ENCODE measurements at places on chromosomes 7 and 10.

DNA sequence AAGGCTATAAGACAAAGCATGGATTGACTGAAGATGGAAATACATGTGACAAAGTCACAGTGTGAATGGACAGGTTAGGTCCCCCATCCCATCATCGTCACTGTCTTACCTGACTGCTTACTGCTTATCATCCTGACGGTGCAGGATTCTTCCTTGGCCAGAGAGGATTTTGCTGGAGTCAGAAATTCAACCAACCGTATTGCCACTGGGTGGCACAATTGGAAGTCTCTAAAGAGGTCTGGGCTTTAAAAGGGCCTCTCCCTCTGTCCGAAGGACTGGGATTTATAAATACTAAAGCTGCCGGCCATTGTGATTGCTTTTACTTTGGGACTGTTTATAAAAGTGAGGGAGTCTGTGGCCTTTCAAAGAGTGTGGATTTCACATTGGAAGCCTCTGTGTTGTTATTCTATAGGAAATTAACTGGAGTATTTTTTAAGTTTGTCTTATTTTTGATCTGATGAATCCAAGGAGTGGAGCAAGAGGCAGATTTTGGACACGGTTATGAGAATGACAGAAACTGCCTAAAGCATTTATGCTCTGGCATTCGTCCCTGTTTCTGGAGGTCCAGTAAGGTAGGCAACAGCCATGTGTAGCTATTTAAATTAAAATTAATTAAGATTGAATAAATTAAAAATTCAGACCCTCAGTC lies 113.3 kb upstream of the CREB5 start:
- DNase-seq: peak; percentile 42

DNA sequence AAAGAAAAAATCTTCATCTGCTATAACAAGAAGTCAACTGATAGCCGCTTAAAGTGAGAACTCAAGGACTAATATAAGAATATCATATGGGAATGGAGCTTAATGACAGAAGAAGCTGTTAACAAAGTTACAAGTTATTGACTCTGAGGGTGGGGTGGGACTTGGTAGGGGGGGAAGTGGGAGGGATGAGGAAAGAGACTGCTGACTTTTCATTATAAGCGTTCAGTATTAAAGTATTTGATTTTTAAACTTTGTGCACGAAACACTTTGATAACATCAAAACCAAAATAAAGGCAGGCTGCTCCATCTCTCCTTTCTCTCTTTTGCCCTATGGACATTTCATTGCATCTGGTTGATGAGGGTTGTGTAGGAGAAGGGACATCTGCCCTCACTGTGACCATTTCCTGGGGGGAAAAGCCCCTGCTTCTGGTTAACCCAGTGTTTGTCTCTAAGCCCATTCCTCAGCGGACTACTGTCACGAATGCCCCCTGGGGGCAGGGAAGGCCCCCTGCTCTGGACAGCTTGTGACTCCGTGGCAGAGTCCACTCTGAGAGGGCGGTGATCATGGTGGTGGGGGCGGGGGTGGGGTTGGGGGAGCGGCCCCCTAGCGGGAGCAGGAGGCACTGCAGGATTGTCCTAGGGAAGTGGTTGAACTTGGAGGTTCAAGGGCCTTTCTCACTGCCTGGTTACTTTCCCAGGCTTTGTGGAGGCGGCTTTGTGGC lies 17.4 kb downstream of the SLC13A4 start:
- peak; percentile 54 for DNase-seq

GRCh38 chr7:11699666-11700065 lies 132.3 kb downstream of the THSD7A start:
- no peak for DNase-seq

DNA sequence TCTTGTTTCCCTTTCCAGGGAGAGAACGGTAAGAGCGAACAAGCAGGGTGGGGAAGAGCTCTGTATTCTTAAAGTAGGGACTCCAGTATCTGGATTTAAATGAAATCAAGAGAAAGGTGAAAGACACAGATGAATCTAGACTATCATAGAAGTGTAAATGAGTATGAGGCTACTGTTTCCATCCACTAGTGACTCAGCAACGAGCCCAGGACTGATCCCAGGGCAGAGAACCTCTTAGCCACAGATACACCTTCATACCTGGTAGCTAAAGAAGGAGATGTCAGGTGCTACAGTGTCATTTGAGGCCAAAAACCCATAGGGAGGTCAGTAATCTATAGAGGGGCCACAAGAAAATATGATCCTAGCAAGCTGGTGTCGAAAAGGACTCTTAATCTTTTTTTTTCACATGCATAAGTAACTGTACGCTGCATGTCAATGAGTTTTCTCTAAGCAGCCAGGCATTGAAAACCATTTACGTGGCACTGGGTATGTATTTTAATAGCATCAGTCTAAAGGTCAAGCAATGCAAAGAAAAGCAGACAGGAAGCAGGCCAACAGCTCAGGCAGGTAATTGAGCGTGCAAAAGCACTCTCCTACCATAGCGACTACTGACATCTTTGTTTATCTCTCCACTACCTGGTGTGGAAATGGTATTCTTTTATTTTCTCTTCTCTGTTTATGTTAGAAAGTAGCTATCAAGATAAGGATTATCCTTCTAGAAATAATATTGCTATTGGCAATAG lies 91.5 kb upstream of the EGR2 start:
- no peak for DNase-seq

DNA sequence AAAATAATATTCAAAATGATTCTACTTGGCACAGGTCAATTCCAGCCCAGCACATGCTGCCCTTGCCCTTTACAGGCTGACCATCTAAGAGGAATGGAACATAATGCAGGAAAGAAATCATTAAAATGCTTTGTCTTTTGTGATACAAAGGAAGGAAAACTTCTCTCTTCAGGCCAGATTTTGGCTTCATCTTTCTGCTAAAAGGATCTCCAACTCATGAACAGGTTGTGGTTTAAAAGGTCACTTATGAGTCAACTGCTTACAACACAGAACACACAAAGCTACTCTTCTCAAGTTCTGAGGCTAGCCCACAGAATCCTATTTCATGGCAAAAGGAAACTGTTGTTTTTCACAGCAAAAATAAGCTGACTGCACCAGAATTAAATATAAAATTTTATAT lies 197.1 kb downstream of the DOCK4 start:
- DNase-seq: peak; percentile 52

DNA sequence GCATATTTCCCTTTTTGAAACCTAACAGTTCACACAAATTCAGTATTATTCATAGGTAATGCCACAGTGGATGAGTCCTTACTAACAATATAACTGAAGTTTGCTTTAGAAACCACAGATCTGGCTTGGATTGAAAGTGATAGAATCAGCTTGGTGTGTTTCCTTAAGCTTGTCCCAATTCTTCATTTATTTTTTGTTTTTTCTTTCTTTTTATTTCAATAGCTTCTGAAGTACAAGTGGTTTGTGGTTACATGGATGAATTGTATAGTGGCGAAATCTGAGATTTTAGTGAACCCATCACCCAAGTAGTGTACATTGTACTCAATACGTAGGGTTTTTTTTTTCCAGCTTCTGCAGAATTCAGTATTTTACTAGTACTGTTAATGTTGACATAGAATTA lies 518.2 kb upstream of the SEMA3D start:
- no peak for DNase-seq

DNA sequence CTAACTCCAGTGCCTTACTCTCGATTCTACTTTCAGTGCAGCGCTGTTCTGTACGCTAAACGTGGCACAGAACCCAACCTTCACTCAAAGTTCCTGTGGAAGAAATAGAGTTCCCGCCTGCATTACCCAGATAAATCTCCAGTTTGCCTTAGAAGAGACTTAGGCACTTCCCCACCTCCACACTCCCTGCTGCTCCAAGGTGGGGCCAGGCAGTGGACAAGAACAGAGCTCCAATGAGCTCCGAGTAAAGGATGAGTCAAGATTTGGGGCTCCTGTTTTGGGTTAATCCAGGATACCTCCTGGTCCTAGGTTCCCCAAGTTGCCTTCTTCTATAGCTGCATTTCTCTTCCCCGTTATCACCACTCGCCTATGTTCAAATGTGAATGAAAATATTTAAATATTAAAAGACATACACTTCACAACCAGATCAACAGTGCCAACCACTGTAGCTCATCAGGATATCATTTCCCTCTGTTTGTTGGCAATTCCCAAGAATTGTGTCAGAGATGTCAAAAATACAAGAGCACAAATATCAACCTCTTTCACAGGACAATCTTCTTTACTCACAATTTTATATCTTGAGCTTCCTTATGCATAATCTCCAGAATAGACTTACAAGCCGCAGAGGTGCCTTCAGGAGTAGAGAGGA lies 48.0 kb downstream of the MALSU1 start:
- DNase-seq: no peak

DNA sequence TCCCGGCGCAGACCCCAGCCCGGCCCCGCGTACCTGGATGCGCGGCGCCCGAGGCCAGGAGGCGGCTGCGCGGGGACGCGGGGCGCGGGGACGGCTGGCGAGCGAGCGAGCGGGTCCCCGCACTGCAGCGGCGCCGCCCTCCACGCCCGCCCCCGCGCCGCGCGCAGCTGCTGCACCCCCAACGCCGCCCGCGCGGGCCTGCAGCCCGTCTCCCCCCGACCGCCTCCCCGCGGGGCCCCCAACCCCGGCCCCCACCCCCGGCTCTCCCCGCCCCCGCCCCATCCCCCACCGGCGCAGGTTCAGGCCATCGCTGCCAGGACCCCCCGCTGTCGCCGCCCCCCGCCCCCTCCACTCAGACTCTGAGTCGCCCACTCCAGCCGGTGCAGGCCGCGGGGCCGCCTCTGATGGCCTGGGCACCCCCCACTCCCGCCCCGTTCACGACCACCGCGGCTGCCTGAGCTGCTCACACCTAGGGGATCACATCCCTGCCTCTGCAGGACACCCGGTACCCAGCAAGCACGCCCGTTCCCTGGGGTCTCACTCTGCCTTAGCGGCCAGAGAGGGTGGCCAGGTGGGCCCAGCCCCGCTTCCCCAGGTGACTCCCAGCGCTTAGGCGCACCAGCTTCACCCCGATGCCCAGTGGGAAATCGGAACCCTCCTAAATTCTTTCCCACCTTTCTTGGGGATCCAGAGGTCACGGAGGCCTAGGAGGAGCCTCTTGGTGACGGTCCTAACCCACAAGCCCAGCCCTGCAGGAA lies 13.9 kb upstream of the DNAAF5 start:
- no peak for DNase-seq

- DNase-seq: no peak
Measured at GRCh38 chr7:42934291-42934690, 2.1 kb downstream of the MRPL32 start.

- no peak for DNase-seq
Measured at GRCh38 chr7:34322841-34323240, 335.2 kb upstream of the NPSR1 start.

- DNase-seq: peak; percentile 96
Measured at GRCh38 chr7:41779918-41780317, 77.0 kb upstream of the INHBA start.

GRCh38 chr7:75055830-75056772 lies 17.5 kb downstream of the RCC1L start:
- DNase-seq: no peak

GRCh38 chr7:155756322-155756721 lies 55.9 kb downstream of the SHH start:
- DNase-seq: peak; percentile 51

- DNase-seq: no peak
Measured at GRCh38 chr7:19206721-19207120, 61.5 kb upstream of the FERD3L start.

GRCh38 chr10:49241385-49241784 lies 53.2 kb upstream of the TMEM273 start:
- no peak for DNase-seq

GRCh38 chr7:18770154-18770811 lies 274.7 kb downstream of the HDAC9 start:
- DNase-seq: peak; percentile 14

DNA sequence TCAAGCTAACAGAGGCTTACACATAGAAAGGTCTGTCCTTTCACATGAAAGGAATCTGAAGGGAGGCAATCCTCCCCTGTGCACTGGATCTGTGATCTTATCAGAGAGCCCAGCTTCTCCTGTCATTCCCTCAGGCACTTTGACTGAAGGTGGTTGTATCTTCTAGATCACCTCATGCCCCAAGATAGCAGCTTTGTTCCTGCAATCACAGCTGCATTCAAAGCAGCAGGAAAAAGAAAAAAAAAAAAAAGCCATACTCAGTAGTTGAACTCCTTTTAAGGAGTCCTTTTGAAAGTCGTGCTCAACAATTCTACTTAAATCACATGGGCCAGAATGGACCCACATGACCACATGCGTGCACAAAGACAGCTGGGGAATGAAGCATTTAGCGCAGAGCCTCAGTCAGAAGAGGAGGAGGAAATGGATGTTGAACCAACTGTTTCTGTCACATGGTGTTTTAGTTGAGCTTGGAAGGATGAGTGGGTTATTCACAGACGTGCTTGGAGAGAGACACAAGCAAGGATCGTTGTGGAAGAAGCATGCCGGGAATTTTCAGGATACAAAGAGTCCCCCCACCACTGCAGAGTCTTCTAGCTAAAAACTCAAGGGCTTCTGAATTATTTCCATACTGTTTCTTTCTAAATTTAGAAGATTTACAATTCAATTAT lies 13.0 kb upstream of the PFKP start:
- DNase-seq: no peak

GRCh38 chr7:25353196-25353595 lies 124.9 kb upstream of the NPVF start:
- no peak for DNase-seq

DNA sequence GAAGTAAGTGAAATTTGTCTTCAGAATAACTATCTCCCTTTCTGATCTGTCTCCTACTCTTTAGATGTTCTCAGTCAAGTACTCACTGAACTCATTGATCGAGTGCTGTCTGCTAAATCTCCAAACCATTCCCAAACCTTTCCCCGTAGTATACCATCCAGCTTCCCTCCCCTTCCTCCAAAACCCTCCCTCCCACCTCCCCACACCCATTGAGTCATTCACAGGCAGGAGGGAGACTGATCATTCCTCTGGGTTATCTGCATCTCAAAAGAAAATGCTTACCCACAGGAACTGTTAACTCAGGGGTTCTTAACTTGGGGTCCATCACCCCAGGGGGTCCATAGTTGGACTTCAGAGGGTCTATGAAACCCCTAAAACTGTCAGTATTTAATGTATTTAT lies 37.4 kb downstream of the GOT1 start:
- DNase-seq: no peak

- no peak for DNase-seq
Measured at GRCh38 chr7:114860206-114860605, 61.7 kb upstream of the MDFIC start.

- DNase-seq: no peak
Measured at GRCh38 chr7:76217942-76218566, 16.4 kb downstream of the SRRM3 start.

- DNase-seq: no peak
Measured at GRCh38 chr7:132349075-132349474, 227.2 kb downstream of the PLXNA4 start.

GRCh38 chr7:53062796-53063195 lies 27.4 kb downstream of the POM121L12 start:
- DNase-seq: no peak

- no peak for DNase-seq
Measured at GRCh38 chr7:110889335-110889734, 201.6 kb upstream of the LRRN3 start.

DNA sequence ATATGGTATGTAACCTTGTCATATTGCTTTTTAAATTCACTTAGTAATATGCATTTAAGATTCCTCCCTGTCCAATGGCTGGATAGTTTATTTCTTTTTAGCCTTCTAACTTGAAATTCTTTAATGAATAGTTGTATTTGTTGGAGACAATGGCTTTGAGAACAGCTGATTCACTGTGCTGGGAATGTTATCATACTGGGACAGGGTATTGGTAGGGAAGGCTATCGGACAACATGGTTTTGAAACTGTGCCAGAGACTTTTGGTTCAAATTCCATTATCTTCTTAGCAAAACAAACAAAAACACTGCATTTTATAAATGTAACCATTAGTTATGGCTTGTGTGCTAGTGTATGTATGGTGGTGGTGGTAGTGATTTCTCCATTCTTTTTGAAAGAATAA lies 517.1 kb upstream of the ANKRD30A start:
- DNase-seq: no peak

- DNase-seq: no peak
Measured at GRCh38 chr10:6062101-6062771, at the start of gene IL2RA. Gene IL2RA (minus strand): TSS chr10:6062367. CDS start chr10:6062151, 216 bp downstream.
